Endothelial cell of umbilical vein (primary cell): ENCODE measurements at places on chromosomes 1 and 21. TPM values are rescaled to one million over a fixed set of nuclear protein-coding genes. Genes with fewer than 3 reads are reported as not detected.

- H3K27ac ChIP-seq, result peak overlapping the region; percentile 92
- H3K4me1 ChIP-seq, result peaks cover 33% of the 10 kb centered on the region
- H3K4me3 ChIP-seq, result peak overlapping the region; percentile 47
- no peaks in the 10 kb centered on the region for H3K36me3 ChIP-seq
These were observed 43.8 kb downstream of the SLC44A3 start for GRCh38 chr1:94863919-94864318.

The LCE1F gene
- not detected in 2 replicates for total RNA-seq

The LCE1D gene
- not detected in 2 replicates for total RNA-seq

The IL10 gene
- total RNA-seq, result not detected in 2 replicates

The CDCA8 gene
- total RNA-seq, result 43.7 and 45.7 TPM in 2 replicates

- no peaks in the 10 kb centered on the region for H3K27me3 ChIP-seq
- H3K27ac ChIP-seq, result no peak overlapping the region
- peaks cover 12% of the 10 kb centered on the region for H3K4me1 ChIP-seq
- DNase-seq, result no peak
- no peaks in the 10 kb centered on the region for H3K36me3 ChIP-seq
- H3K4me3 ChIP-seq, result no peak overlapping the region
These were observed 244.7 kb upstream of the IRF2BP2 start for GRCh38 chr1:234854645-234855039.

GRCh38 chr1:185435696-185436379, 118.8 kb upstream of the IVNS1ABP start:
- no peak overlapping the region for H3K4me3 ChIP-seq
- no peaks in the 10 kb centered on the region for H3K4me1 ChIP-seq
- no peaks in the 10 kb centered on the region for H3K27me3 ChIP-seq
- no peak overlapping the region for H3K27ac ChIP-seq
- DNase-seq, result no peak
- no peaks in the 10 kb centered on the region for H3K36me3 ChIP-seq

- peaks cover 6% of the 10 kb centered on the region for H3K27me3 ChIP-seq
- peaks cover 5% of the 10 kb centered on the region for H3K4me1 ChIP-seq
- no peak overlapping the region for H3K4me3 ChIP-seq
- DNase-seq, result peak; percentile 87
These were observed 14.0 kb upstream of the CDA start for GRCh38 chr1:20574686-20575540.

- no peaks in the 10 kb centered on the region for H3K4me1 ChIP-seq
- no peaks in the 10 kb centered on the region for H3K36me3 ChIP-seq
- no peak overlapping the region for H3K27ac ChIP-seq
- no peaks in the 10 kb centered on the region for H3K27me3 ChIP-seq
- DNase-seq, result no peak
These were observed 34.0 kb downstream of the DIRAS3 start for GRCh38 chr1:68016381-68016780.
